ENCODE measurements at places on chromosomes 11 and 22.

DNA sequence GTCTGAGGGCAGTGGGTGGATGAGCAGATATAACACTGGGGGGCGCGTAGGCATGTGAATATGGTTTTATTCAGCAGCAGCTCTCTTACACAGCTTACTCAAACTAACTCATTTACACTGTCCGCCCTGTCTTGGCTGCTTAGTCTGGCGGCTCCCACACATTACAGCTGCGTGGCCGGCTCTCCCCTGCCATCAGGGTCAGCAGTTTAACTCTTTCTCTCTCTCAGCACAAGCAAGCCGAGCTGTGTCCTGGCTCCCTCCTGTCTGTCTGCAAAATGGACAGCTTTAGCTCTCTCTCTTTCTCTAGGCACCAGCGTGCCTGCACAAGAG is 1310.1 kb upstream of the RAG2 start:
- DNase-seq = no peak

DNA sequence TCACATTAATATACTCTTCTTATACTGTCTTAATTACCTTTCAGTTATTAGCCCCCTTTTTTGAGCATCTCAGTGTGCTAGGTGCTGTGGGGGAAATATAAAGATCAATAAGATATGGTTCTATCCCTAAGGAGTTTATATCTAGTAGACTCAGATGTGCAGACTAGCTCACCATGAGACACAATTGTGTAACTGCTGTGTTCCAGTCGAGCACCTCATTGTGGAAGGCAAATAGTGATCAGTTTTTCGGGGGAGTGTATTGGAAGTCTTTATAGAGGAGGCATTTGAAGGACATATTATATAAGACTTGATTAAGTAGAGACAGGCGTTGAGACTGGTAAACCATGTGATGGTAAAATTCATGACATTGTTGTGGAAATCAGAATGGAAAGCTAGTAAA is 11.8 kb downstream of the PDE3B start:
- DNase-seq = no peak

DNA sequence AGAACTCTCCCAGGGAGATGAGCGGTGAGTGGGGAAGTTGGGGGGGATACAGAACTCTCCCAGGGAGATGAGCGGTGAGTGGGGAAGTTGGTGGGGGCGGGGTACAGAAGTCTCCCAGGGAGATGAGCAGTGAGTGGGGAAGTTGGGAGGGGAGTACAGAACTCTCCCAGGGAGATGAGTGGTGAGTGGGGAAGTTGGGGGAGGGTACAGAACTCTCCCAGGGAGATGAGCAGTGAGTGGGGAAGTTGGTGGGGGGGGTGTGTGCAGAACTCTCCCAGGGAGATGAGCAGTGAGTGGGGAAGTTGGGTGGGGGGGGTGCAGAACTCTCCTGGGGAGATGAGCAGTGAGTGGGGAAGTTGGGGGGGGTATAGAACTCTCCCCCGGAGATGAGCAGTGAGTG is 186.5 kb downstream of the SHANK2 start:
- no peak for DNase-seq

DNA sequence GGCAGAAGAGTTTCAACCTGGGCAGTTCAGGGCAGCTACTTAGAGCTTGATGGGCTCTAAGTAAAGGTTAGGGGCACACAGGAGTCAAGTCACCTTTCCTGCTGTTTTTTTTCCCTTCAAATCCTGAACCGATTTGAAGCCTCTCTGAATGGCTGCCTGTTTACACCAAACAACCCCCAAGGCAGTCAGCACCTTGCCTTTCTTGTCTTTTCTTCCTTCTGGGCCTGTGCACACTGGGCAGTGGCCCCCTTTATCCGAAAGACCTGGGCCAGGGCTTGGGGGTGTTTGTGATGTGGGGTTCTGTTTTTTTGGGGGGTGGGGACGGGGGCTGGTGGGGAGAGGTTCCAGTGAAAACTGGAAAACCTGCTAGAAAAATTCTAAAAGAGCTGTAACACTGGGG is 4.3 kb downstream of the RSPH14 start:
- no peak for DNase-seq

- DNase-seq = no peak
Measured at GRCh38 chr11:95230810-95231126, 234 bp downstream of the SESN3 start.

DNA sequence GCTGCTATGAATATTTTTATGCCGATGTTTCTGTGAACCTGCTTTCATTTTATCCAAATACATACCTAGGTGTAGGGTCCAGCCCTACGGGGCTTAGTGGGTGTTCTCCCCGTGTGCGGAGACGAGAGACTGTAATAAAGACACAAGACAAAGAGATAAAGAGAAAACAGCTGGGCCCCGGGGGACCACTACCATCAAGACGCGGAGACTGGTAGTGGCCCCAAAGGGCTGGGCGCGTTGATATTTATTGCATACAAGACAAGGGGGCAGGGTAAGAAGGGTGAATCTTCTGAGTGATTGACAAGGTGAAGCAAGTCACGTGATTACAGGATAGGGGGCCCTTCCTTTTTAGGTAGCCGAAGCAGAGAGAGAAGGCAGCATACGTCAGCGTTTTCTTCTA is 920.1 kb downstream of the BRD1 start:
- no peak for DNase-seq

GRCh38 chr11:14506532-14506931 is 6.9 kb upstream of the COPB1 start:
- no peak for DNase-seq

GRCh38 chr11:131036514-131036913 is 120.2 kb upstream of the SNX19 start:
- no peak for DNase-seq

DNA sequence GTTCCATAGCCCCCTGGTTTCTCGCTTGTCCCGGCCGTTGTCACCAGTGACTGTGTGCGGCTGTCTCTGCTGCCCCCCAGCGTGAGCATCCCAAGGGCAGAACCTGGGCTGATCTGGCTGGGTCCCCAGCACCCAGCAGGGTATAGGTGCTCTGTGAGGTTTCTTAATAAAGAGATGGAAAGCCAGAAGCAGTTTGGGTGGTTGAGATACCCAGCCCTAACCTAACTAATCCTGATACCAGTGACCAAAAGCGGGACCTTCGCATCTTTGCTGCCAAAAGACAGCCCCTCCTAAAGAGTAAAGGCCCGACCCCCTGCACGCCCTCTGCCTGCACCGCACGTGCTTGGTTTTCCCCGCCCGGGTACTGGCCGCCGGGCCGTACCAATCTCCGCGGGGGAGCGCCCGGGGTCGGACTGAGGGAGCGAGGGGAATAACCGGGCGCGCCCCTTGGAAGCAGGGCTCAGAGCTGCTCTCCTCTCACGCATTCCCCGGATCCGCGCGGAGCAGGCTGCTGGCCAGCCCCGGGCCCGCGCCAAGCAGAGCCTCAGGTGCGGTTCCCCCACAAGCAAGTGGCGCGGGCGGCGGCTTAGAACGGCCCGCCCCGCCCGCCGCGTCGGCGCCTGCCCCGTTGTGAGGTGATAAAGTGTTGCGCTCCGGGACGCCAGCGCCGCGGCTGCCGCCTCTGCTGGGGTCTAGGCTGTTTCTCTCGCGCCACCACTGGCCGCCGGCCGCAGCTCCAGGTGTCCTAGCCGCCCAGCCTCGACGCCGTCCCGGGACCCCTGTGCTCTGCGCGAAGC is at the start of gene DGAT2:
Gene DGAT2, plus strand, starts transcription at position 667 of the 797 bp plus-strand sequence. CDS start 214 bp downstream, outside the sequence.
- peak; percentile 86 for DNase-seq

DNA sequence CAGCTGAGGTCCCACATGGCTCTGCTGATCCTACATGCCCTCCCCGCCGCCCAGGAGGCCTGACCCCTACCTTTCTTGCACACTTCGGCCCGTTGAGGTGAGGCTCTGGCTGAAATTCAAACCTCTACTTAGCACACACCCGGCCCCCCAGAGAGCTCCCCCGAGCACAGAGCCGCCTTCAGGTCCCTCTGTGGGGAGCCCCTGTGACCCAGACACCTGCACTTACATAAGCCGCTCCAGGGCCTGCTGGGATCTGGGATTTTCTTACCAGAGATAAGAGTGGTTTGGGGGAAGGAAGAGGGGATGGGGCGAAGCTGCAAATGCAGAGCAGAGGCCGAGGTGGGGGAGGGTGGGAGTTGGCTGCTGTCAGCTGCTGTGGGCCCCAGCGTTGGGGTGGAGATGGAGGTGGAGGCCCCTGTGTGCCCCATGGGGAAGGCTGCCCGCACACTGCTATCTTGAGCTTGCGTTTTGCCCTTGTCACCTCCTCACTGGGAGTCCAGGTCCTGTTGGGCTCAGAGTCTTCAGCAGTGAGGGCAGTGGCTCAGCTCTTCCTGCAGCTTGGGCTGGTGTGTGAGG is 30.6 kb downstream of the CAPN1 start:
- DNase-seq = no peak

DNA sequence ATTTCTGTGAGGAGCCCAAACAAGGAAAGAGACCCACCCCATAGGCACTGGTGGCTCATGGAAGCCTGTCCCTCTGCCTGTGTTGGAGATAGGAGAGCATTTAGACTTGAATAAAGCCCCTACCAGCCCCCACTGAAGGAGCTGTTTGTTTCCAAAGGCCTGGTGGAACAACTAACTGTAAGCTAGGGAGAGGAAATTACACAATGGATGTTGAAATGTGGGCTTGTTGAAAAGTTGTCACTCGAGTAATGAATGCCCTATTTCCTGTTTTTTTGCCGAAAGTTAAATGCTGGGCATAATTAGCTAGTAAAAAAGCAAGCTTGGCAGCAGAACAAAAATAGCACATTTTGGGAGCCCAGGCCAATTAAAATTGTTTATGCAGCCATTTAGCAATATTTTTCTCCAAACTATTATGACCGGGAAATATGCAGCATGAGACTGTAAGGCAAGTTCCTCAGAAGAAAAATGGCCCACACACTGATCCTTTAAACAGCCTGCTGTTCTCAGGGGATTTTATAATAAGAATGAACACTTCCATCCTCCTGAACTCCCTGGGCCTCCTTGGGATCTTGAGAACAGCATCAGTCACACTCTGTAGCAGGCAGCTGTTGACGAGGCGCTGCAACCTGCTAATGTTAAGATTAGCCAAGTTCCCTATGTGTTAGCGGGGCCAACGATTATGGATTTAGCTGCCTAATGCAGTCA is 38.6 kb upstream of the LMO2 start:
- peak; percentile 81 for DNase-seq

GRCh38 chr22:37558815-37559214 is 1.5 kb upstream of the CDC42EP1 start:
- no peak for DNase-seq

GRCh38 chr11:123525097-123525496 is 95.0 kb downstream of the GRAMD1B start:
- no peak for DNase-seq

GRCh38 chr22:28137036-28137435 is 218.0 kb upstream of the PITPNB start:
- DNase-seq = no peak

- DNase-seq = no peak
Measured at GRCh38 chr11:123046473-123047259, 15.3 kb downstream of the HSPA8 start.

GRCh38 chr11:38392176-38392575 is 1794.1 kb upstream of the RAG2 start:
- no peak for DNase-seq

DNA sequence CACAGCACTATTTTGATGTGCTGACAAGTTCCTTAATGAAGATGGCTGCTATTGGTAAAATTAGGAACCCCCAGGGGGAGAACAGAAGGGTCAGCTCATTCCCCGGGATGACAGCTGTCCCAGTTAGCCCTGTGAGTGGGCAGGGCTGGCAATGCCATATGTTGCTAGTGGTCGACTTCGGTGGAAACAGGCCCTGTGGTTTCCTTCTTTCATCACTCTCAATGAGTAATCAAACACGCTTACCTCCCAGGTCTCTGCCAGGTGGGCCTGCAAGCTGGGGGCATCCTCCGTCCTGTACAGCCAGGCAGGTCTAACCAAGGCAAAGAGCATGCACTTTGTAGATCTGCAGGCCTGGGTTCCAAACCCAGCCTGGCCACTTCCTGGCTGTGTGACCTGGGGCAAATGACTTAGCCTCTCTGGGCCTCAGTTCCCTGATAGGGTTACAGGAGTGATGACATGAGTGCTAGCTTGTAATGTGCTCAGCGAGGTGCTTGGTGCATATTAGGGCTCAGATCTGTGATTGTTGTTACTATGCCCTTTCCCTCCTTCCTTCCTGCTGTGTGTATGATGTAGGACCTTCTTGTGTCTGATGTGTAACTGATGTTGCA is 85.2 kb downstream of the TSPAN18 start:
- peak; percentile 29 for DNase-seq

GRCh38 chr11:70156291-70157037 is 46.6 kb upstream of the FADD start:
- no peak for DNase-seq

DNA sequence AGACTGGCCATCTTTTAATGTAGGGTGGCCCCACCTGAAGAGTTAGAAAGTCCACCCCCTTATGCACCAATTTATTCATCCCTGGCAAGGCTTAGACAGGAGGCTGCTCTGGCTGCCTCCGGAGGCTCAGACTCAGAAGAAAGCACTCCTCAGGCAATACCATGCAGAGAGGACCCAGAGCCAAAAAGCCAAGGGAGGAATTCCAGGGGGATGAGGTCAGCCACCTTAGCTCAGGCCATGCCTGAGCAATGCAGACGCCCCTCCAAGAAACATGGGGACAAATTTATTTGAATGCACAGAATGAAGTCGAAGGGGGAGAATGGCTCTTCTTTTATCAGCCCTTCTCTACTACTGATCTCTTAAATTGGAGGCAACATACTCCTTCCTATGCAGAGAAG is 39.7 kb upstream of the GLYAT start:
- DNase-seq = no peak

DNA sequence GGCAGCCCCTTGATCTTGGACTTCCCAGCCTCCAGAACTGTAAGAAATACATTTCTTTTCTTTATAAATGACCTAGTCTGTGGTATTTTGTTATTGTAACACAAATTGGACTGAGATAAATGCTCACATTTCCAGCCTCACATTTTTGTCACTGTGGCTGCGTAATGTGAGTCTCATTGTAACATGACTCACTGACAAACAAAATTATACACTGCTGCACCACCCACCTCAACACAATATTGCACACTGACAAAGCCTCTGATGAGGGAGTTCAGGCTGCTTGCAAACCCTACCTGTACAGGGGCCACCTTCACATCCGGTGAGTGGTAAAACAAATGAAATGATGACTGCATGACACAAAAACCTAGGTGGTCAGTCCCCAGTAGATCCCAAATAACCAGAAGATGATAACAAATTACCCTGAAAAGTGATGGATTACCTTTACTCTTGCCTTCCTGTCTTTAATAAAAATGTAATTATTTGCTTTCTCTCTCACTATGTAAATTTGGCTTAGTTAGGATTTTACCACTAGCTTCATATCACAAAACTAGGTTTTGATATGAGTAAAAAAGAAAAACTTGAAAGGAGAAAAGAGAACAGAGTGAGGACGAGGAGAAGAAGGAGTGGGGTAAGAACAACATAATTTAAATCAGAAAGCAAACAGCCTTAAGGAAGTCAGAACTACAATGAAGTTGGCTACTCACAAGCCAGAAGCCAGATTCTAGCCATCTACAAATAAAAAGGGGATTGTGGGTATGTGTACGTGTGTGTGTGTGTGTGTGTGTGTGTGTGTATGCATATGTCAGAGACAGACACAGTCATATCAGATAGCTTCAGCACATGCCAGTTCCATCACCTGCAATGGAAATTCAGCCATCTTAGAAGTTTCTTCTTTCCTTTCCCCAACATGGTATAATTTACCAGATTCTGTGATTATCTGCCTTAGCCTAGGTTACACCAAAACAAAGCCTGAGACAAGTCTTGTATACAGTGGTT is 53.4 kb upstream of the SESN3 start:
- no peak for DNase-seq

Data from hematopoietic multipotent progenitor cell (in vitro differentiated cells).